ENCODE measurements at places on chromosomes 11 and 22.

DNA sequence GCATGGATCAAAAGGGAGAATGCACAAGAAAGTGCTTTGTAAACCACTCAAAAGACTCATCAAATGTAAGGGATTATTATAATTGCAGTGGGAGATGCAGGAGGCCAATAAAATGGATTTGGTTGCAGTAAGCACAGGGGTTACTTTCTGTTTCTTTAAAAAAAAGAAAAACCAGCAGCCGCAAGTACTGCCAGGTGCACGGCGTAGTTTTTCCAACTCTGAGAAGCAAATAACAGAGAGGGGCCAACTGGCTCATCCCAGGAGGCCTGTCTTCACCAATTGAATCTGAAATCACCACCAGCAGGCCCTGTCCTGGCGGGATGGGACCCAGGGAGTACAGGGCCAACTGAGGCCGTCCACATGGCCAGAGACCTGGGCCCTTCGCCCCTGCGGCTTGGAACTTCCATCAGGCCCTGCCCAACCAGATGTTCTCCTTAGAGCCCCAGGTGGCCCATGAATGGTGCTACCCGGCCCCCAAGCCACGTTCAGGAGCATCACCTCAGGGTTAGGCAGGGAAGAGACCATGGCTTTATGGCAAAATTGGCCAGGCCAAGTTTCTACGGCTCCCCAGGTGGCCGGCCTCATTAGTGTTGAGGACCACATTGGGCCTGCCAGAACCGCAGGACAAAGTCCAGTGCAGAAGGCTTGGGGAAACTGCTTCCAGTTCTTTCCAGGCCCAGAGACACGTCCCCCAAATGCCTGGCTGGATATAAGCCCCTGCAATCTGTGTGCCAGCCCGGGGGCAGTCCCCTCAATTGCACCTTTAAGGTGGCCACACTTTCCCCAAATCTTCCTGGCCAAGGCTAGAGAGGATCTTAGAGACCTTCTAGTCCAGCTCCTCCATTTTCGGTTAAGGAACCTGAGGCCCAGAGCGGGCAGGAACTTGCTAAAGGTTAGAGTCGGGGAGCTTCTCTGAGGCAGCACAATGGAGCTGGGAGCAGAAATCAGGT is 61.7 kb downstream of the CHRDL2 start:
- DNase-seq, result no peak

GRCh38 chr22:24550028-24550901 is 4.7 kb downstream of the GUCD1 start:
- DNase-seq, result no peak

- no peak for DNase-seq
These were observed 124.7 kb downstream of the MICAL2 start for GRCh38 chr11:12235080-12235479.

GRCh38 chr11:61345954-61346843 is 13.2 kb downstream of the TKFC start:
- DNase-seq, result no peak

DNA sequence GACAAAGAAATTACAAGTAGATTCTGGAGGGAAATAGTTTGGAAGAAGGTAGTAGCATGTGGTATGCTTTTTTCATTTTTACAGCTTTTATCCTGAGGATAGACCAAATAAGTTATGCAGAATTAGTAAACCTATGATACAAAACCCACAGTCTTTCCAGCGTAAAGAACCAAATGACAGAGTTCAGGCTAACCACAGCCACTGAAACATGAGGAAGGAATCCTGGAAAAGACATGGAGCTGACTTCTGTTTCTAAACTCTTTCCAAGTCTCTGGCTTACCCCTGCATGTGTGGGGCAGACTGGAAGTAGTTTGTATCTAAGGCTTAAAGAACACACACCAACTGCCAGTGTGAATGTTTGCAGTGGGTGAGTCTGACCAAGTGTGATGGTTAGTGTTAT is 258.4 kb upstream of the TENM4 start:
- no peak for DNase-seq

DNA sequence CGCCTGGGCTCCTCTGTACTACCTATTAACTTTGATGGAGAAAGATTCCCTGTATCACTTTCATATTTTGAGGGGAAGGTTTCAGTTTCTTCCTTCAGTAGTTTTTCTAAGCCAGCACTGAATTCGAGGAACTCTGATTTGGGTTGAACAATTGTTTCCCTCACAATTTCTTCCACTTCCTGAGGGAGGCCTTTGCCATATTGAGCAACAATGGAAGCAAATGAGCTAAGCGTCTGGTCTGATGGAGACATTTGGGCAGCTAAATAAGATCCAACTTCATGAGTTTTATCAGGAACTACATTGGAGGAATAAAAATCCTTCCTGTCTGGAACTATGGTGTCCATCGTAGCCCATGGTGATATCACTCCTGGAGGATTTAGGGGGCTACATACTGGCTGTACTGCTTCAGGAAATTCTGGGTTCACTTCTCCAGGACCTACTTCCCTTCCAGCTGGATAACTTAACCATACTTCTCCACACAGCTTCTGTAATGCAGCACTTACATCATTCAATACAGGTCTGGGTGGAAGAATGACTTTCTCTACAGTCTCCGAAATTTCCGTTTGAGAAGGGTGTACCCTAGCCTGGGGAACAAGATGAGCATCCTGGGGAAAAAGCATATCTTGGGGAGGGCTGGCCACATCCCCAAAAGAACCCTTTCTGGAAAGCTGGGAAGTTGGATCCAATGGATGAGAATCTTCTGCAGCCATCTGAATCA is 38.9 kb upstream of the CCDC89 start:
- DNase-seq, result no peak

DNA sequence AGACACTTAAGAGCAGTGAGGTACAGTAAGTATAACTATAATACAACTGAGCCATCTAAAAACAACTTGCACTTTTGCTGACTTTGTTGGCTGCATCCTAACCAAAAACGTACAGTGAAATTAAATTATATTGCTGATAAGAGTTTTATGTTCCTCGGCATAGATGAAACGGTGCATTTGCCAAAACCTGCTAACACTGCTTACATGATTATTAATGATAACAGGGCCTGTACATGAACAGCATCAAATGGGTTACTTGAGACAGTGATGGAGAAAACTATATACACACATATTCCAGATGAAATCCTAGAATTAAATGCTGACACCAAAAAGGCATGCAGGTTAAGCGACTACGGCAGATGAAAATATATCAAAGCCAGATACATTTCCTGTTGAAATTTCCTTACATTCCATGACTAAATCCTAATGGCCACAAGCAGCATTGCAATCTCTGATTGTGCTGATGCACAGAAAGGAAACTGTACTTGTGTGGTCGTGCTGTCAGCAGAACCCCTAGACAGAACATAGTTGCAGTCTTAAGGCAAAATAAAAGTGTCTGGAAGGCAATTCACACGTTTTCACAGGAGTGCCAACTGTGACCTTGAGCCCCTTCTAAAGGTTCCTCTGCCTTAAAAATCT is 143.9 kb downstream of the CADM1 start:
- DNase-seq, result no peak

GRCh38 chr11:1059759-1060158 is 14.9 kb upstream of the MUC2 start:
- DNase-seq, result peak; percentile 36

- no peak for DNase-seq
These were observed 756.7 kb downstream of the DLG2 start for GRCh38 chr11:84870486-84870885.
